ENCODE measurements at places on chromosomes 3 and 15.

GRCh38 chr15:96807361-96807760 lies 476.9 kb downstream of the NR2F2 start:
- DNase-seq = no peak

- DNase-seq = no peak
Measured at GRCh38 chr15:100596792-100597191, 5.2 kb downstream of the LINS1 start.

GRCh38 chr15:74821091-74821789 lies 5.2 kb upstream of the CPLX3 start:
- no peak for DNase-seq

- no peak for DNase-seq
Measured at GRCh38 chr15:75104804-75105557, 81.6 kb downstream of the PPCDC start.

Data from mesothelial cell of epicardium (in vitro differentiated cells).